ENCODE measurements at places on chromosomes 7 and 10.

DNA sequence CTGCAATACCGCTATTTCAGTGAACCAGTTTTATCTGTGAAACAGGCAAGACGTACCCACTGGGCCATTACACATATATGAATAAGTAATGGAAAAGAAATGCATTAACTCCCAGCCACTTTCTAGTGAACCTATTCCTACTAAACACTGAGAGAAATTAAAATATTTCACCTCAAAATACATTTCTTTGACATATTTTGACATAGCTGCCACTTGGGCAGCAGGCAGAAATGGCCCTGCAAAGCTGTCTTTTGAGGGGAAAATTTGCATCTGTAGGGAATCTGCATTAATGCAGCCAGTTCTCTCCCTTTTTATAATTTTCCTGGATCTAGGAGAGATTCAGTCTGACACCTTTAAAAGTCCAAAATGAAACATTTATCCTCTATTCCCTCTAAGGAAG, 714.8 kb upstream of the POM121L12 start:
- DNase-seq = no peak

DNA sequence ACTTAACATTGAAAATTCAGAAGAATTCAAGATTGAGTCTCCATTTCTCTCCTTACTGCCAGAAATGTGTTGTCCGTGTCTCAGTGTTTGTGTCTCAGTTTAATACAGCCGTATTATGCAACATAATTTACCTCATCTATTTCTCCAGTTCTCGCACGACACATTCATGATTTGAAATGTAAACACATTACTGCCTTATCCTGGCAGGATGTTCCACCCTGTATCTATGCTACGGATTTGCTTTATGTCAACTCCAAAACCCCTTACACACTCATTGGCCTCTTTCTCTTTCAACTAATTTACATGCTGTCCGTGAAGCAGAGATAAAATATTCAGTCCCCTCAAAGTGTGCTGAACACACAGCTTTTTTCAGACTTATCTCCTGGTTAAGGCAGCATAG, 653.7 kb upstream of the SEMA3D start:
- DNase-seq = no peak

DNA sequence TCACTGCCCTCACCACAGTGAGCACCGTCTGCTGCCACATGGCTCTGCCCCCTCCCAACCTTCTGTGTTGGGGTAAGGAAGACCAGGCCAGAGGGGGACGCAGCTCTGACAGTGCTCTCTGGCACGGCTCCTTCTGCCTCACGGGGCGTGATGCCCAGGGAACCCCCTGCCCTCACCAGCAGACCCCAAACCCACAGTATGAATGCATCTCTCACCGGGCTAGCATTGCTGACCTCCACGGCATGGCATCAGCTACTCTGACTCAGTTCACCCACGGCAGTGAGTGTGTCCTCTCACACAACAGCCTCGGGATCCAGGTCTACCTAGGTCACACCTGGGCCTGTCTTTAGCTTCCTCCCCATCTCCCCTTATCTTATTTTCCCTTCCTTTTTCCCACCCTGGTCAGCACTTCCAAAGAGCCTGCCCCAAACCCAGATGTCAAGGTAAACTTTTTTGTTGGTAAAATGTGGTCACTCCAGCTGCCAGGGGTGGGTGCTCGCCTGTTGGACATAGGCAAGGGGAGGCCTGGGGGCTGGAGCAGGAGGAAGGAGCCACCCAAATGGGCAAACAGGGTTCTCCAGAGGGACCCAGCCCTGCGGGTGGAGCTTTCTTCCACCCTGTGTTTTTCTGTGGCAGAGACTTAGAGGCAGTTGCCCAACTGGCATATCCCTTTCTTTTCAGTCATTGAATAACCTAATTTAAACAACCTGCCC, 4.4 kb downstream of the CALML3 start:
- no peak for DNase-seq

DNA sequence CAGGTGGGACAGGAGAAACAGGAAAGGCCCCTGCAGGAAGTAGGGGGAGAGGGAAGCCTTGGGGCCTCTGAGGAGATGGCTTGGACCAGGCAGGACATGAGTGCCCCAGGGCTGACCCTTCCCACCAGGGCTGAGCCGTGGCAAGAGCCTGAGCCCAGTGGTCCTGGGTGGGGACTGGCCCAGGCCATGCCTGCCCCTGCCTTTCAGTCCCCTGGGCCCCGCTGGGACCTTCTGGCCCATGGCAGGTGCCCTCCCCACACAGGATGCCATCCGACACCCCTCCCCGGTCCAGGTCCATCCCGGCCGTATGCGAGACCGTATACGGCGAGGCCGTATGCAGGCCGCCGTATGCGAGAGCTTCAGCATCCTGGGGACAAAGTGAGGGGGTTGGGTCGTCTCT, 2.0 kb downstream of the GRIFIN start:
- no peak for DNase-seq

DNA sequence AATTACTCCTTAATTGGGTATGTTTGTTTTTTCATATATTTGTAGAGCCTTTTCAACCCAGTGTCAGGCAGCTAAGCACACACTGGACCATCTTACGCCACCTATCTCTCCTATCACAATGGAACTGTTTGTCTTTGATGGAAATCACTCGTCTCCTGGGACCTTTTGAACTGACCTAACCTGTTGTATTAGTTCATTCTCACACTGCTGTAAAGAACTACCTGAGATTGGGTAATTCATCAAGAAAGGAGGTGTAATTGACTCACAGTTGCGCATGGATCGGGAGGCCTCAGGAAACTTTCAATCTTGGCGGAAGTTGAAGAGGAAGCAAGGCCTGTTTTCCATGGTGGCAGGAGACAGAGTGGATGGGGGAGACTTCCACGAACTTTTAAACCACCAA, 182.0 kb downstream of the TCERG1L start:
- DNase-seq = no peak

GRCh38 chr10:124344931-124345330, 73.8 kb downstream of the OAT start:
- DNase-seq = no peak

- no peak for DNase-seq
These were observed 789.7 kb downstream of the GATA3 start for GRCh38 chr10:8844141-8844540.

GRCh38 chr7:27619492-27619891, 43.2 kb downstream of the HIBADH start:
- no peak for DNase-seq

DNA sequence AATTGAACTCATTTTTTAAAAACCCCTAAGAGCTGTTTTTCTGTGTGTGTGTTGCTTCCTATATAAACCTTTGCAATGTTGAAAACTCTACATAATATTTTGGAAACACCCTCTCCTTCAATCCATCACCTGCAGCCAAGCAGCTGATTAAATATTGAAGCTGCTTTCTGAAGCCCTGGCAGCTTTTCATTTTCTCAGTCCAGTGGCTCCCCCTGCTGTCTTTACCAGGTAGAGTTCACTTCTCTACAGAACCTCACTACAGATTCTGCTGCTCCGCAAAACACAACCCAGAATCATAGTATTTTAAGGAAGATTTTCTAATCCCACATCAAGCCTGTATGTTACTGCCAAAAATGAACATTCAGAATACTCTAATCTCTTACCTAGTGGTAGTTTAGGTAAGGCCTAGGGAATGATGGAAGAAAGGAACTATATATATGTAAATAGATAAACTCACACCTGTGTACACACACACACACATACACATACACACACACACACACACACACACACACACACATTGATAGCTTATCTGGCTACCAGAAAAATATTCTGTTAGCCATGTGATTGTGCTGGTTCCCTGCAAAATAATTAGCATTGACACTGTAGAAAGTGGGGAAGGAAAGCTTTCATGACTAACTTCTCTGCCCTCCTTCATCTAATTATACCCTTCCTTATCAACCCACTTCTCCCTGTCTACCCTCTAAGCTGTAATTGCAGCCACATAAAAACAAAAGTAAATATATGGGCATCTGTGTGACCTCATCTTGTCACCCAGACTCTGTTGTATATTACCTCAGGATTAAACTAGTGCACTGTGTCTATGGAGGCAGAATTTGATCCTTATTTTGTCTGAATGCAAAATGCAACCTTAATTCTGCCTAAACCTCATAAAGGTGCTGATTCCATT, 229.5 kb upstream of the FZD1 start:
- DNase-seq = no peak

- DNase-seq = no peak
These were observed 20.4 kb upstream of the FAM171A1 start for GRCh38 chr10:15391491-15391890.

- no peak for DNase-seq
These were observed 20.0 kb downstream of the SORCS1 start for GRCh38 chr10:107144490-107144889.

DNA sequence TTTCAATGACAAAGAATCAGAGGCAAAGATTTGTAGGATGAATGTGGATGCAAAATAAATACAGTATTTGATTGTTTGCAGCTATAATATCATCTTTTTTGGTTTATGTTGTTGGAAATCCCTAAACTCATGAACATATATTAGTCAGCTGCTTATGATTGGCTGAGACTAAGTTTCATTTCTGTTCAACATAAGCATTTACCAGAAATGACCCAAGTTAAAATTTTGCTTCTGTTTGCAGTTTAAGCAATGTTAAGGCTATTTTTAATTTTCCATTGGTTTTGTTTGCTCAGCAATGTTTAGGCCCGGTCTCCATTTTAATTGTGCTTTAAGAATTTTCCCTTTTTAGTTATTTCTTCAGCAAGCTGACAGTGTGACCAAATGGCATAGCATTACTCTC, 22.0 kb downstream of the GIMAP6 start:
- no peak for DNase-seq

DNA sequence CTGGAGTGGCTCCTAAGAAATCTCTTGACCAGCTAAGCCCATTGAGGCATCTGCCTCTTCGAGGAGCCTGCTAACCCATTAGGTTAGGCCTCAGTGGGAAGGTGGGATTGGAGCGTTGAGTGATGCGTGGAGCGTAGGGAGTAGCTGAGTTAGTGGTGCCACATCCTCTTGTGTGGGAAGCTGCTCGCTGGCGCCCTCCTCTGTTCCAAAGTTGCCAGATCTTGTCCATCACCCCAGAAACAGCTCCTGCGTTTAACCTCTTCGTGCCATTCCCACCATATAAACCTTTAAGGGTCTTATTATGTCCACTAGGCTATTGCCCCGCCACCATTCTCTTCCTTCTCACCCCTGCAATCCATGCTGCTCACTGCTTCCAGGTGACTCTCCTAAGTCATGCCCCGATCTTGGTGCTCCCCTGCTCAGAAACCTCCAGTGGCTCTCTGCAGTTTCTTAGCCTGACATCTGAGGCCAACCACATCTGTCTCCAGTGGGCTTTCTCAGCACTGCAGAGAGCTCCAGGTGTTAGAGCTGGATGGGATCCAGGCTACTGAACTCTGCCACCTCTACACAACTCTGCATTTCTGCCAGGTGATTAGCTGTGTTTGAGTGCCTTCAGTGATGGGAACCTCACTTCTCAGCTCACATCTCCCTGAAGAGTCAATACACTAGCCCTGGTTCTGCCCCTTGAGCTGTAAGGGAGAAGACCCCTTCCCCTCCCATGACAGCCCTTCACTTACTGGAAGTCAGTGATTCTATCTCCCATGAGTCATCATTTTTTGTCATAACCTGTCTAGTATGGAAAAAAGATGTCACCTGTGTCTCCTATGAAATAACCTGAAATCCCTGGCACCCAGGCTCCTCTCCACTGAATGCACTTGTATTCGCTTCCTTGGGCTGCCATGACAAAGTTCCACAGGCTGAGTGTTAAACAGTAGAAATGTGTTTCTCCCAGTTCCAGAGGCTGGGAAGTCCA, 65.0 kb upstream of the FGFR2 start:
- DNase-seq = no peak

GRCh38 chr7:138519061-138519798, 59.2 kb downstream of the TRIM24 start:
- no peak for DNase-seq

DNA sequence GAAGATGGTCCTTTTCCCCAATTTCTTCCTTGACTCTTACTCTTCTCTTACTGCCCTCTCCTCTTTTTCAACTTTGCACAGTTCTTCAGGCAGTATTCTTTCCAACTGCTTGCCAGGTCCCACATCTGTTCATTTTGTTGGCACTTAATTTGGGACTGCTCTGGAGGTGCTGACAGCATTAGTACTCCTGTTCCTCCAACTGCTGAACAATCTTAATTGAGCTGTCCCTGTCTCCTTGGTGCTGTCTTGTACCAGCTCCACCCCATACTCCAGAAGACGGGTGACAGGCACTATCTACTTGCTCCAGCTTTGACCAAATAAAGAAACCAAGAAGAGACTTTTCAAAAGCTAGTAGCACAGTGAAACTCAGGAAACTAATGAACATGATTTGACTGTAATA, 160.0 kb downstream of the PDE1C start:
- no peak for DNase-seq

DNA sequence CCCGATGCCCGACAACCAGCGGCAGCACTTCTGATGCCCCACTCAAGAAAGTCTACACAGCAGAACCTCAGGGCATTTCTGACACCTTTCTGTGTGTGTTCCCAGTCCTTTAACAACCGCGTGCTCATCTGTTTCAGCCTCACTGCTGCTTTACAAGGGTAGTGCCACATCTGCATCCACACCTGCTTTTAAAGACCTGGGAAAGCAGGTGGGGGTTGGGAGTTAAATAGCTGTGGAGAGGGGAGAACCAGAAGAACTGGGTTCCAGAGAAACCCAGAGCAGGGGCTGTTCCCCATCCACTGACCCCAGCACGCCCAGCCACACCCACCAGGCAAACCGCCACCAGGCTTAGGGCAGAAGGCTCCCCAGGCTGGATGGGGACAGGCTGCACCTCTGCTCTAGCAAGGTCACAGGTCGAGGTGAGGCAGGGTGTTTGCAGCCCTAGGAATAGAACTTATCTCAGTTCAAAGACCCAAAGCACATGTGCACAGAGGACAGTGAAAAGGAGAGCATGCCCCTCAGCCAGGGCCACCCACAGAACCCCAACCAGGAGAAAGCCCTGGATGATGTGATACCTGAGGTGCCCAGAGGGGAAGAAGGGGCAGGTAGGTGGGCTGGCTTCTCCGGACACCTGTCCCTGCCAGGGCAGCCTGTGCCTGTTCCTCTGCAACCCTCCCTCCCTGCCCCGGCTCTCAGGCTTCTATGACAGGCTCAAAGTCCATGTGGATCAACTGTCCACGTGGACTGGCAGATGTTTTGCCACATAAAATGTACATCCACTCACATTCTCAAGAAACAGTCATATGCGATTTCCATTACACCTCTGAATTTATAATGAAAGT, 51.3 kb downstream of the COBL start:
- DNase-seq = no peak

- no peak for DNase-seq
These were observed 158.3 kb downstream of the EGFR start for GRCh38 chr7:55177068-55177530.

DNA sequence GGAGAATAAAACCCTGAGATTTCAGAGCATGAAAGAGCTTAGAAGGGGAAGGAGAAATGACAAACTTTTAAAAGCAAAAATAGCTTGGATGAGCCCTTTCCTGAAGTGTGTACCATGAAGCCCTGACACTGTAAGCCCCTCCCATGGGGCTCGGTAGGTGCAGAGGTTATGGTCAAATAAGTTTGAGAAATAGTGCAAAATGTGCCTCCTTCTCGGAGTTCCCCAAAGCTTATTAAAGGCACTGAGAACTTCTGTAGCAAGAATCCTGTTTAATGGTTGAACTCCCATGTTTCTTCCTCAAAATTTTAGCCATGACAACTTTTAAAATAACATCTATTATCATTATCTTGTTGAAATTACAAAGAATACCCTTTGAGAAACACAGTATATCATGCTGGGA, 10.5 kb upstream of the HYCC1 start:
- no peak for DNase-seq

Measured in CD8-positive, alpha-beta T cell (primary cell).